ENCODE measurements at places on chromosomes 13 and 19.
A peak's percentile ranks its signal among the peaks of the same experiment; 100 is the strongest.

GRCh38 chr19:34355201-34355600, 9.8 kb upstream of the GPI start:
- DNase-seq: no peak

- DNase-seq: peak; percentile 77
These were observed 38.0 kb downstream of the KCTD4 start for GRCh38 chr13:45162821-45163220.

DNA sequence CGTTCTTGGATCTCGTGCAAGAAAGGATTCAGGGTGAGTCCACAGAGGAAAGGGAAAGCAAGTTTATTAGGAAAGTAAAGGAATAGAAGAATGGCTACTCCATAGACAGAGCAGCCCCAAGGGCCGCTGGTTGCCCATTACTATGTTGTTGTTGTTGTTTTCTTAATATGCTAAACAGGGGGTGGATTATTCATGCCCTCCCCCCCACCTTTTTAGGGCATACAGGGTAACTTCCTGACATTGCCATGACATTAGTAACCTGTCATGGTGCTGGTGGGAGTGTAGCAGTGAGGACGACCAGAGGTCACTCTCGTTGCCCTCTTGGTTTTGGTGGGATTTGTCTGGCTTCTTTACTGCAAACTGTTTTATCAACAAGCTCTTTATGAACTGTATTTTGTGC, 29.1 kb upstream of the PCDH9 start:
- DNase-seq: no peak

DNA sequence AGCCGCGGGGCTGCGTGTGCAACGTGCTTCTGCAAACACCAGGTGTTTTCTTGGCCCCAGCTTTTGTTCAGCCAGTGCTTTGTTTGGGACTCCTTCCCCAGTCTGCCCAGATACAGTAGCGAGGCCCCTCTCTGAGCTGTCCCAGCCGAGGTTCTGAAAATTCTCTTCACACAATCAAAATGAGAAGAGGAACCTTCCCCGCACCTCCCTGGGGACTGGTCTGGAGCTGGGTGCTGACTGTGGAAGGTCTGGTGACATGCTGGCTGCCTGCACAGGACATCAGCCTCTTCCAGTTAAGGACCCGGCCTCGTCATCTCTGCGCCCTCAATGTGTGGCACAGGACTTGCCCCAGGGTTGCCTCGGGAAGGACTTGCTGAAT, 4.2 kb downstream of the ATP4A start:
- no peak for DNase-seq

DNA sequence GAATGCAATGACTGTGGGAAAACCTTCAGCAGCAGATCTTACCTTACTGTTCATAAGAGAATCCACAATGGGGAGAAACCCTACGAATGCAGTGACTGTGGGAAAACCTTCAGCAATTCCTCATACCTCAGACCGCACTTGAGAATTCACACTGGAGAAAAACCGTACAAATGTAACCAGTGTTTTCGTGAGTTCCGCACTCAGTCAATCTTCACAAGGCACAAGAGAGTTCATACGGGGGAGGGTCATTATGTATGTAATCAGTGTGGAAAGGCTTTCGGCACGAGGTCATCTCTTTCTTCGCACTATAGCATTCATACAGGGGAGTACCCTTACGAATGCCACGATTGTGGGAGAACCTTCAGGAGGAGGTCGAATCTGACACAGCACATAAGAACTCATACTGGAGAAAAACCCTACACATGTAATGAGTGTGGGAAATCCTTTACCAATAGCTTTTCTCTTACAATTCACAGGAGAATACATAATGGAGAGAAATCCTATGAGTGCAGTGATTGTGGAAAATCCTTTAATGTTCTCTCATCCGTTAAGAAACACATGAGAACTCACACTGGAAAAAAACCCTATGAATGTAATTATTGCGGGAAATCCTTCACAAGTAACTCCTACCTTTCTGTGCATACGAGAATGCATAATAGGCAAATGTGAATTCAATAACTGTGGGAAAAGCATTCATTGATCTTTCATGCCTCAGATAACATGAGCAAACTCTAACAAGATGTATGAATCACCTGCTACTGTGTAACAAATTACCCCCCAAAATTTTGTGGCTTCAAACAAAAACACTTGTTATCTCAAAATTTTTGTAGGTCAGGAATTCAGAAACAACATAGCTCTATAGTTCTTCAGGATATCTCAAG, 13.8 kb downstream of the ZNF557 start:
- no peak for DNase-seq

- no peak for DNase-seq
These were observed 588.3 kb upstream of the SGCG start for GRCh38 chr13:22592515-22592914.

DNA sequence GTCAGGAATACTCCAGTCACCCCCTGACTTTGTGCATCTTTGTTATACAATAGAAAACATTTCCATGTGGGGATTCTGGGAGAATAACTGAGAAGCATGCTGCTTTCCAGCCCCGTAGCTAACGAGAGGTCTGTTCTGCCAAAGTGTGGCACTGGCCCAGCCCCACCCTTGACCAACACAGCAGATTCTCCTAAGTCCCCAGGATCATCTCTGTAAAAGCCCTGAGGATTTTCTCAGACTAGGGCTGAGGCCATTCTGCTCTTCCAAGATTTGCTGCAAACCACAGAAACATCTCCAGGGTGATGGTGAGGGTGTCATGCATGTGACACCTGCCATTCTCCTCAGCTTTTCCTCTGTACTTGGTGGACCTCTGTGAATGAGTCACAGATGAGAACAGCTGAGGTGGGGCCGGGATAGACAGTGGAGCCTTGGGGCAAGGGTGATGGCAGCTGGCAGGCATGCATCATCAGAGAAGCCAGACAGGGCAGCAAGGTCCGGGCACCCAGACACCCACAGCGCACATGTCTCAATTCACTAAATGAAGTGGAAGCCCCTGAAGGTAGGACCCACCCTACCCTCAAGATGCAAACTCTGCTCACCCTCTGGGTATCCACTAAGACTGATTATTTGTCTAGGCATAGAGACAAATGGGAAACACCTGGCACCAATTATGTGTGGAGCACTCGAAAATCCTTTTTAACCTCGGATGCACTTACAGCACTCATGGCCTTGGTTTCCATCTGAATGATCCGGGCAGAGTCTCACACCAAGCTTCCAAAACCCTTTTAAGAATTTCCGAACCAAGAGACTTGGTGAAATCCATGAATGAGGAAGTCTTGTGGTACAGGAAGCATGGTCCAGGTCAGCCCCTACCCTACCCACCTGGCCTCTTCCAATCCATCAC, 20.1 kb upstream of the DOCK9 start:
- DNase-seq: peak; percentile 35

- no peak for DNase-seq
These were observed 22.5 kb downstream of the KCNRG start for GRCh38 chr13:50037788-50038187.

- no peak for DNase-seq
These were observed 25.7 kb upstream of the CCNE1 start for GRCh38 chr19:29785955-29786589.

DNA sequence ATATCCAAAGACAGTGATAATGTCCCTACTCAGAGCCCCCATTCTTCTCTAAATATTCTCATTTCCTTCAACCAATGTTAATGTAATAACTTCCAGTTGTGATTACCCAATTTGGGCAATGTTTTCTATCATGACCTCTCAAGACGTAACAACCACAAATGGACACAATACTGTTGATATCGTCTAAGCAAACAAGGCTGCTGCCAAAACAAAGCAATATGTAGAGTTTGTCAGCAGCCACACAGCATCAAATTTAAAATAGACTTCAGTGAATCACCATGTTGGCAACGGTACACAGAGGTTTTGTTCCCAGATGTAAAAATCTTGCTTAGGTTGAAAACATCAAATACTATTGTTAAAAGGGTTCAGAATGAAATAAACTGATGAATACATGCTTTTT, 205.1 kb downstream of the DACH1 start:
- no peak for DNase-seq

DNA sequence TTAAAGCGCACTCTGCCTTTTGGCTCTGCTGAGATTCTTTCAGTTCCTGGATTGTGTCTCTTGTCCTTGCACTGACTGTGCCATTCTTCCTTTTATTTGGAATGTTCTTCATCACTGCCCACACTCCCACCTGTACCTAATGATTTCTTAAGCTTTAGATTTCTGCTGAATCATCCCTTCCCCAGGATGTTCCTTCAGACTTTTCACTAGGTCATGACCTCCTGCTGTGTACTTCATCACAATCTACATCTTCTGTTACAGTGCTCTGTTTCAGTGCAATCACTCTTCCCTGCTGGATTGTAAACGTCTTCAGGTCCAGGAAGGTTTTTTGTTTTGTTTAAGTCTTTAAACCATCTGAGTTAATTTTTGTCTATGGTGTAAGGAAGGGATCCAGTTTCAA, 281.0 kb downstream of the ATP8A2 start:
- DNase-seq: no peak

DNA sequence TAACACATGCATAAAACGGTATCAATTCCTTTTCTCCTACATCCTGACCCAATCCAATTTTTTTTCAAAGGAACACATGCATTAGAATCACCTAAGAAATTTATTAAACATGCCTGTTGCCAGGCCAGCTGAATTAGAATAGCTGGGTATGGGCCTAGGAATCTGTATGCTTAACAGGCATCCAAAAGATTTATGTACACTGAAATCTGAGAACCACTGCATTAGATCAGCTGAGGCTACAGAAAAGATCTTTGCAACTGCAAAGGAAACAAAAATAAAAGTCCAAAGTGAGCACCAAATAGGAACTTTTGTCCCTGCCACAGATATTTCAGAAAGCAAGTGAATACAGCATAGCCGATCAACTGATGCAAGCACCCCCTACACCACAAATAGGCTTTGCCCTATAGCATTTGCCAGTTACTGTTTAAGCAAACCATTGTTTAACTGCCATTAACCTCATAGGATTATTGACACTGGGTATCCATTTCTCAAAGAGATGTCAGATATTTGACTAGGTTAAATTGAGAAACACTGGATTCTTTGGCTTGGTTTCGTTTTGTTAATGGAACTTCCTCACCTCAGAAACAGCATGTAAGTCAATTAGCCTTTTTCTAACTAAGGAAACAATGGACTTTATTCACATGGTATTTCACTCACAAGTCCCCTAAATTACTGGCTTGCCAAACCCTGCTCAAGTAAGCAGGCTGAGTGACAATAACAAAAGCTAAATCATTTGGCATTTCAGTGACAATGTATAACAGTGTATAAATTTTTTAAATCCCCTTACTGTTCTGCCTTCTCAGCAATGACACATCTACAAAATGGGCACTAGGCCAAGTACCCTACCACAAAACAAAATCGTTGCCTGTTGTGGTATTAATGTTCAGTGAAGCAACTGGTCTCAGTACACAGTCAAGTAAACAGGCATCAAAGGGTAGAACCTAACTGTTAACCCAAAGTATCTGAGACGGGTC, 67.8 kb downstream of the SUCLA2 start:
- DNase-seq: no peak

- peak; percentile 25 for DNase-seq
These were observed 5.9 kb upstream of the C1QTNF9B start for GRCh38 chr13:23902975-23903905.

DNA sequence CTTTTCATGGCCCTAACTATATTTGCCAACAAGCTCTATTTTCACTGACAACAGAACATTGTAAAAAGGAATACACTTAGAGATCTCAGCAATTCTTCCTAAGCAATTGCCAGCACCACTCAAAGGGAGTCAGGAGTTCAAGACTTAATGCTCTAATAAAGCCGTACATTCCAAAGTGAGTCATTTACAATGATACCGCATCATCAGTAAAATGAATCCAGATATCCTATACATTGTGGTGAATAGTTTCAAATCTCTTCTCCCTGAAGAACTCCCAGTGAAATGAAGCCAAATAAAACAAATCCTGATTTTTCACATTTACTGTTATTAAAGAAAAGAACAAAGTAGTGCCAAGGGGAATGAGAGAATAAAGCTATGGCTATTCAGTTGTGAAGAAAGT, 2898.7 kb upstream of the PCDH20 start:
- DNase-seq: no peak

- no peak for DNase-seq
These were observed 40.5 kb upstream of the RCBTB2 start for GRCh38 chr13:48573213-48574007.

- DNase-seq: no peak
These were observed 370.7 kb downstream of the COG6 start for GRCh38 chr13:40026174-40026585.

DNA sequence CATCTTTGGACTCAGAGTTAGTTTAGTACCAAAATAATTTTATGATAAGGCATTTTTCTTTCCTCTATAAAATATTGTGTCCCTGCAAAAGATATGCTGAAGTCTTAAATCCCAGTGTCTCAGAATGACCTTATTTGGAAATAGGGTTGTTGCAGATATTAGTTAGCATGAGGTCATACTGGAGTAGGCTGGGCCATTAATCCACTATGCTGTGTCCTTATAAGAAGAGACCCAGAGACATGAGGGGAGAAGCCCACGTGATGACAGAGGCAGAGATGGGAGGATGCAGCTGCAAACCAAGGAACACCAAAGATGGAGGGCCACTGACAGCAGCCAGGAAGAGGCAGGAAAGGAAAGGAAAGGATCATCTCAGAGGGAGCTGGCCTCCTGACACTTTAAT, 6.4 kb downstream of the POGLUT2 start:
- no peak for DNase-seq

GRCh38 chr19:7900401-7900870, 3.2 kb upstream of the MAP2K7 start:
- no peak for DNase-seq

GRCh38 chr13:44583137-44583536, 7.0 kb upstream of the TSC22D1 start:
- DNase-seq: no peak

GRCh38 chr13:75145927-75146326, 336.0 kb downstream of the TBC1D4 start:
- no peak for DNase-seq

DNA sequence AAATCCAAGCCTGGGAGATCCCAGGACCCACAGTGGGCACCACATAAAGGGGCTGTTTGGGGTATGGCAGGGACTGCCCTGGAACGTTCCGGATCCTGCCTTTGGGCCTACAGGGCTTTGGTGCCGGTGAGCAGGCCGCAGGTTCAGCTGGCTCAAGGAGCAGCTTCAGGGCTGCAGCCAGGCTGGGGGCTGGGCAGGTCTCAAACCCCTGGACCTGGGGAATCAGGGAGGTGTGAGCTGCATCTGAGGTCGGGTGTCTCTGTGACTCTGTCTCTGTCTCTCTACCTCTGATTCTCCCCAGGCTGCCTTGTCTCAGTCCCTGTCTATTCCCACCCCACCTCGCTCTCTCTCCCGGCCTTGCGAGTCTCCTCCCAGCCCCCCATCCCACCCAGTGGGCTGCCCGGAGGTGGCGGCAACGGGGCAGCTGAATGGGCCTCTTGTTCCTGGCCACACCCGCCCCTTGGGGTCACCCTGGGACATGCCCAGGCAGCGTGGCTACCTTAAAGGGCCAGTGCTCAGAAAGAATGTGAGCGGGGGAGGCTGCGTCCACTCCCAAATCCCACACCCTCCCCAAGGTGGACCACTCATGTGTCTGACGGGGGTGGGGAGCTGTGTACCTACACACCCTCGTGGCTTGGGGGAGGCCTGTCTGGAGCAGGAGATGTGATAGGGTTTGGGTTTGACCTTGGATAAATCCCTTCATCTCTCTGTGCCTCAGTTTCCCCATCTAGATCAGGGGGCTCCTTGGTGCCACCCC, 31.1 kb downstream of the NFIC start:
- peak; percentile 57 for DNase-seq

Data from AG20443 (cell line).